Left renal pelvis (tissue), 4 donors: ENCODE measurements at places on chromosomes 3 and 15. TPM values are rescaled to one million over a fixed set of nuclear protein-coding genes. Genes with fewer than 3 reads are reported as not detected.

LRTM1 gene
- polyA plus RNA-seq = not detected

BSN gene
- polyA plus RNA-seq = 1.3 TPM

DNA sequence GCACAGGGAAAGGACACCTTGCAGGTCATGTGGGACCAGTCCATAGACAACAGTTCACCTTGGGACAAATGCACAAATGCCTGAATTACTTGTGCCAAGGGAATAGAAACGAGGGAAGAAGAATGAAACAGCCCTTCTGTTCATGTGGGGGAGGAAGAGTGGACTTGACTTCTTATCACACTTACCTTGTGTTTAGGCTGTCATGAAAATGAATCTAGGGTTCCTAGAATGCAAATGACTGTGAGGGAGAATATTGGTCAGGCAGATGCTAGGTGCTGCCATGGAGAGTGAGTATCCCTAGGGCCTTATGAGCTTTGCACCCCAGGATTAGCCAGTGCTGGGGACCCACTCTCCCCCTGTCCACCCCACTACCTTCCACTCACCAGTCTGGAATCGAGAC lies 11.0 kb upstream of the PRKAR2A start:
- DNase-seq = no peak

DNA sequence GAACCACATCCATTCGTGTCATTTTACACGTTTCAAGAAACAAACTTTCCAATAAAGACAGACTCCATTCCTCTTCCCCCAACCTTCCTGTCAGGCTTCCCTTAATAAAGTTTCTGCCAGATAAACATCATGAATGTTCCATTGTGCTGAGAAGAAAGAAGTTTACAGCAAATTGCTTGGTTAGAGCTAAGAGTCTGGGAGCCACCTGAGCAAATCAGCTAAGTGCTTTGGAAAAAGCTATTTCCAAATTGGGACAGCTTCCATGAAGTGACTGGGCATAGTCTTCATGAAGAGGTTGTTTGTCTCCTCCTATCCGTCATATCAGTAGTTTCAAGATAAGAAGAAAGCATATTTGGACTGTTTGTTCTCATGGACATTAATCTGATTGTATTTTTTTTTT lies 77.0 kb downstream of the MAGI1 start:
- DNase-seq = no peak

- no peak for DNase-seq
Measured at GRCh38 chr15:67064607-67065530, 533 bp upstream of the SMAD3 start.

- DNase-seq = no peak
Measured at GRCh38 chr3:35417080-35417479, 222.2 kb upstream of the ARPP21 start.
